Testis (tissue), 5 donors: ENCODE measurements at places on chromosomes 6 and 20.

DNA sequence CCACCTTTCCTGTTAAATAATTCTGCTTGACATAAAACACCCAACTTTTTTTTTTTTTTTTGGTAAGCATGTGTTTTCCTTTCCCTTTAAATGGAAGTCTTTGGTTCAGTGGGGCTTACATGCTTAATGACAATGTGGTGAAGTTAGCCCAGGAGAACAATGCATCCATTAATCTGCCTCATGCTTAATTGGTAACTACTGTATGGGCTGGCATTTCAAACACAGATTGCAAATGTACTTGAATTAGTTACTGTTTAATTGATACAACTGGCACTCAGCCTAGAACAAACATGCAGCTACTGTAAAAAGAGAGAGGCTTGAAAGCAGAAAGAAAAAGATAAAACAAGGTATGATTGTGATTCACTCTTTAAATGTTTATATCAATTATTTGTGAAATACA, 483.6 kb upstream of the NOX3 start:
- DNase-seq, result no peak

DNA sequence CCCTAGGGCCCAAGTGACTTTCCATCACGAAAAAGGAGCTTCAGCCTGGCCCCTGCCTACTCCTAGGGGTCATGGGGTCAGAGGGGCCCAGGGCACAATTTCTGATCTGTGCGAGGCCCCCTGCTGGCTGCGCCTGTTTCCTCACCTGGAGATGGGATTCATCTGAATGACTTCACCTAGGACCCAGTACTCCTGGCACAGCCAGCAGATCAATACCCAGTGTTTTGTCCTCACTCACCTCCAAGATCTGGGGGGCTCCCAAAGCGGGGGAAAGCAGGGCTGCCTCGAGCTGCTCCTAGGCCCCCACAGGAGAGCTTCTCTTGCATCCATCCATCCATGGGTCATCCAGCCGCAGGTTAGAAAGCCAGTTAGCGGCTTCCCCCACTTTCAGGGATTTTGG, 33.8 kb downstream of the CD40 start:
- DNase-seq, result no peak

DNA sequence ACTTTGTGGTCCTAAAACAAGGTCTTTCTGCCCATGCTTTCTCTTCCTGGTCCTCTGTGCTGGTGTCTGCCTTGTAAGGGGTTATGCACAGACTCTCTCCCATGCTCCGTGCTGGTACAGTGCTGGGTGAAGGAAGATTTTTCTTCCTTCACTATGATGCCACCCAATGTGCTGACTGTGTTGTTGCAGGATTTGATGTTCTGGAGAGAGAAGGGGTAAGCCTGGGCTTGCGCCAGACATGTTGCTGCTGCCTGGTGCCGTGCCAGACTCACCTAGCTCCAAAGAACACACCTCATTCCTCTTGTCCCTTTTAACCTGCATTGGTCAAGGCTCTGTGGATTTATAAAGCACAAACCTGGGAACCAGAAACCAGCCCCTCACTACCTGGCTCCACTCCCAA, 28.4 kb upstream of the ARMH2 start:
- DNase-seq, result no peak

GRCh38 chr6:34237316-34237721, 646 bp downstream of the HMGA1 start:
- no peak for DNase-seq

DNA sequence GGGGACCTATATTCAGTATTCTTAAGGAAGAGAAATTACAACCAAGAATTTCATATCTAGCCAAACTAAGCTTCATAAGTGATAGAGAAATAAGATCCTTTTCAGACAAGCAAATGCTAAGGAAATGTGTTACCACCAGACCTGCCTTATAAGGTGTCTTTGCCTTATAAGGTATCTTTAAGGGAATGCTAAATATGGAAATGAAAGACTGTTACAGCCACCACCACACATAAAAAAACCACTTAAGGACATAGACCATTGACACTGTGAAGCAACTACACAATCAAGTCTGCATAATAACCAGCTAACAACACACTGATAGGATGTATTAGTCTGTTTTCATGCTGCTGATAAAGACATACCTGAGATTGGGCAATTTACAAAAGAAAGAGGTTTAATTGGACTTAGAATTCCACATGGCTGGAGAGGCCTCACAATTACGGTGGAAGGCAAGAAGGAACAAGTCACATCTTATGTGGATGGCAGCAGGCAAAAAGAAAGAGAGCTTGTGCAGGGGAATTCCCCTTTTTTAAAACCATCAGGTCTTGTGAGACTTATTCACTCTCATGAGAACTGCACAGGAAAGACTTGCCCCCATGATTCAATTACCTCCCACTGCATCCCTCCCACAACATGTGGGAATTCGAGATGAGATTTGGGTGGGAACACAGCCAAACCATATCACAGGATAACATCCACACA, 119.2 kb upstream of the LAMA2 start:
- no peak for DNase-seq
